ENCODE measurements at places on chromosomes 12 and 14.

GRCh38 chr14:99684410-99684934 is 374 bp downstream of the CYP46A1 start:
- no peak for DNase-seq

- DNase-seq = no peak
These were observed 77.0 kb upstream of the FGD4 start for GRCh38 chr12:32322354-32322753.

DNA sequence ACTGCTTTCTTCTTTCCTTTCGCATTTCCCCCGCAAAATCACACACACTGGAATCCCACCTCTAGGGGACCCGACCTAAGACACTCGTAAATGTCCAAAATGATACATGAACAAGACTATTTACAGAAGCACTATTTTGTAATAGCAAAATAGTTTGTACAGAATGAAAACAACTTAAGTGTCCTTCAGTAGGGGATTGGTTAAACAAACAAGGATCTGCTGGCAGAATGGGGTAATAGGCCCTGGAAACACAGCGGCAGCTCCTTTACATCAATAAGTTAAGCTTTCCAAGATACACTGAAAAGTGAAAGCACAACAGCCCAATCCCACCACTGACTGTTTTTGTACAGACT is 48.8 kb downstream of the LTBP2 start:
- no peak for DNase-seq

DNA sequence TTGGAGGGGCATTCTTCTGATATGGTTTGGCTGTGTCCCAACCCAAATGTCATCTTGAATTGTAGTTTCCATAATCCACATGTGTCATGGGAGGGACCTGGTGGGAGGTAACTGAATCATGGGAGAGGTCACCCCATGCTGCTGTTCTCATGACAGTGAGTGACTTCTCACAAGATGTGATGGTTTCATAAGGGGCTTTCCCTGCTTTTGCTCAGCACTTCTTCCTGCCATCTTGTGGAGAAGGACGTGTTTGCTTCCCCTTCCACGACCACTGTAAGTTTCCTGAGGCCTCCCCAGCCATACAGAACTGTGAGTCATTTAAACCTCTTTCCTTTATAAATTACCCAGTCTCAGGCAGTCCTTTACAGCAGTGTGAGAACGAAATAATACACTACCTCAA is 382.4 kb downstream of the VRK1 start:
- DNase-seq = no peak

DNA sequence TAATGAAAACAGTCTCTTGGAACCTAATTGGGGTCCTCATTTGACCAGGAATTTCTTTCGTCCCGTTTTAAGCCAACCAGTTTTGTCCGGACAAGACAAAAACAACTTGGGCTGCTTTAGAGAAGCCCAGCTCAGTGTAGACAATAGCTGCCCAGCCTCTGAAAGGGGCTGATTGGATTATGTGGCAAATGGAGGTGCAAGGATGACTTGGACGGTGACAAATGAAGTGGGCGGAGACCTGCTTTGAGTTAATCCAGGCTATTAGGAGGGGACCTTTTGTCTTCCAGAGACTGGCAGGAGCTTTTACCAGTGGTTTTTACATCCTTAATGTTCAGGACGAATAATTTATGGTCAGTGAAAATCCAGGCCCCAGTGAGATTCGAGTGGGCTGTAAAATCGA is 4.8 kb downstream of the MEG3 start:
- DNase-seq = no peak

DNA sequence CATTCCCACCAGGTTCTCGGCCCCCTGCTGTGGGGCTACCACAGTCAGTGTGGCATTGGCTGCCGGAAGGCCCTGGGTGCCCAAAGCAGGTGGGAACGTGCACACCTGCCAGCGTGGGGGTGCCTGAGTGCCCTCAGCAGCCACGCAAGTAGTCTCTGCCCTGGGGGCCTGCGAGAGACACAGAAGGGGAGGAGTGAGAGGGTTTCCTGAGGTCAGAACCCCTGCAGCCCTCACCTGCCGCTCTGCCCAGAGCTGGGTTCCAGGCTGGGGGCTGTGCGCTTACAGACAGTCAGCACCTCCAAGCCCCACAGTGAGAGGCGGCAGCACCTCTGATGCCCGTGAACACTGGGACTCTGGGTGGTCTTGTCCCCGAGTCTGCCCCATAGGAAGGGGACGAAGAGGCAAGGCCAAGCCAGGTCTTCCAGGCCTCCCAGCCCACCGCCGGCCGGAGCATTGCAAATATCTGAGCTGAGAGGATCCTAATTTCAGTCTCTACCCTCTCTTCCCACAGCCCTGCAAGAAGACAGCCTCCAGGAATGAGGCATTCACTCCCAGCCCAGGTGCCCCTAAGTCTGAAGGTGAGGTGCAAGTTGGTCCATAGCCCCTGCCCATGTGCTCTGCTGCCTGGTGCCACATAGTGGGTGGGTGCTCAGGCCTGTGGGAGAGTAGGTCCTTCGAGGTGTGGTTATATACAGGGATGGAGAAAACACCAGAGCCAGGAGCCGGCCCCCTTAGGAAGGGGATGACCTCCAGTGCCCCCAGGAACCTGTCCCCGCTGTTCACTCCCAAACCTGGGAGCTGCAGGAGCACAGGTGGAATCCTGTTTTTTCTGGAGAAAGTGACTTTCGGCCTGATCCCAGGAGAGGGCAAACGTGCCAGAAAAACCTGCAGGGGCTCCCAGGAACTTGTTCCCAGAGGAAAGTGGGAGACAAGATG is 291.1 kb upstream of the RTL1 start:
- DNase-seq = no peak

DNA sequence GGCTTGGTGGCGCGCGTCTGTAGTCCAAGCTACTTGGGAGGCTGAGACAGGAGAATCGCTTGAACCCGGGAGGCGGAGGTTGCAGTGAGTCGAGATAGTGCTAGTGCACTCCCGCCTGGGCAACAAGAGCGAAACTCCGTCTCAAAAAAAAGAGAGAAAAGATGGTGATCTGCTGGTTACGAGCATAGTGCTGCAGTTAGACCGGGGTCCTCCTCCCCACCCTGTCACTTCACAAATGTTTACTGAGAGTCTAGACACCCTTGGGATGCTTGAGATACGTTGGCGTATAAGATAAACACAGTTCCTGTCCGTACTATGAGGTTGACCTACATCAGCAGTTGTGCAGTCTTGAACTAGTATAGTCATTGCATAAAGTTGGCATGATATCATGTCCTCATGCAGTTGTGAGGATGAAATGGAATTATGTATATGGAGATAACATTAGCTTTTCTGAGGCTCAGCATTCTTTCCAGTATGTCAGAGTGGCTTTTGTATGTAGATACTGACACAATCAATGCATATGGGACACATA is 787 bp downstream of the ACAD10 start:
- peak; percentile 48 for DNase-seq

Measured in OCI-M1 (cell line).